Activated CD4-positive, alpha-beta T cell treated with anti-CD3 and anti-CD28 coated beads, Interleukin-10, Interleukin-2, amounts not matched to agents 100 ng/mL and 50 ng/mL, durations not matched to agents 16 hours and 8 hours (primary cell): ENCODE measurements at places on chromosomes 4 and X.

DNA sequence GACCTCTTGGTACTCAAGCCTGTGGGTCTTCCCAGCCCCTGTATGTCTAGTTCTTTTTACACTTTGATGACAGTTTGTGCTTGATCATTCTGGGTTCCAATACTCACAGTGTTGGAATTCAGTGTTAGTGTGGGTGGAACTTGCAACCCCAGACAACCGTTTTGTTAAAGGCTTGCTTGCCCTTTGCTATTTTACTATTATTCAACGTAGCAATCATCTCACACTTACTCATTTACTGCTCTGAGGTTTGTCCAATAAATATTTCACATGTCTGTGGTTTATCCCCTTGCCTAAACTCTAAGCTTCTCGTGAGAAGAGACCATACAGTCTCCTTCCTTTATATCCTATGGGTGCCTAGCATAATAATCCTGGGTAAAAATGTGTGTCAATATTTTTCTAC lies 15.3 kb downstream of the CCNG2 start:
- DNase-seq, result no peak

DNA sequence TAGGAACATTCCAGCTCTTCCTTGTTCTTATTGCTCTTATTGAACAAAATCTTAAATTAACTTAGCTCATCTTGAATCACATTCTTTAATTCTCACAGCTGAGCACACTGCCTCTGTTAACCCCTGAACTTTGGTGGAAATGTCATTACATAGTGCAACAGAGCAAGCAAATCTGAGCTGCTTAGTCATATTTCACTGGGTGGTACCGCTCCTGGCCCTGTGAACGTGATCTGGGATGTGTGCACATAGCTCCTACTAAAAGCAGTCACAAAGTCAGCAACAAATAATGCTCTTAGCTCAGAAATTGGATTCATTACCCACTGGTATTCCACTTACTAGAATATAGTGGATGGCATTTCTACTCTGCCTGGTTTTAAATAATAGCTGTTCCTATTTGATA lies 27.9 kb downstream of the ARHGEF6 start:
- no peak for DNase-seq

DNA sequence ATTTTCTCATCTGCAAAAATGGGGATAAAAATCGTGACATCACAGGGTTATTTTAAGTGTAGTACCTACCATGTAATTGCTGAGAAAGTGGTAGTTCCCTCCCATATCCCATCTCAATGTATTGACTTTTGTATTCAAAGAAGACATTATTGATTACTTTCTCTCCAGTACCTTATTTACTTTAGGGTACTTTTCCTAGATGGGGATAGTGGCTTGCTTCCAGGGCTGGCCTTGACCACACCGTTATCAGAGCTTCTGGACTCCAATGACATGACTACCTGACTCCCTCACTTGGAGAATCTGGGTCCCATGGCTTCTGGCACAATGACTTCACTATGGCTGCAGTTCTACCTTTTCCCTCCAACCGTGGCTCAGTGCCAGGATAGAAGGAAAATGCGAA lies 58.2 kb upstream of the EOLA2 start:
- no peak for DNase-seq

- DNase-seq, result no peak
Measured at GRCh38 chr4:47075919-47076318, 44.6 kb downstream of the GABRB1 start.

GRCh38 chrX:132983496-132983895 lies 25.1 kb upstream of the HS6ST2 start:
- DNase-seq, result no peak

- DNase-seq, result no peak
Measured at GRCh38 chrX:131040781-131041180, 17.4 kb upstream of the ARHGAP36 start.

GRCh38 chrX:101230636-101231035 lies 11.1 kb downstream of the DRP2 start:
- no peak for DNase-seq

DNA sequence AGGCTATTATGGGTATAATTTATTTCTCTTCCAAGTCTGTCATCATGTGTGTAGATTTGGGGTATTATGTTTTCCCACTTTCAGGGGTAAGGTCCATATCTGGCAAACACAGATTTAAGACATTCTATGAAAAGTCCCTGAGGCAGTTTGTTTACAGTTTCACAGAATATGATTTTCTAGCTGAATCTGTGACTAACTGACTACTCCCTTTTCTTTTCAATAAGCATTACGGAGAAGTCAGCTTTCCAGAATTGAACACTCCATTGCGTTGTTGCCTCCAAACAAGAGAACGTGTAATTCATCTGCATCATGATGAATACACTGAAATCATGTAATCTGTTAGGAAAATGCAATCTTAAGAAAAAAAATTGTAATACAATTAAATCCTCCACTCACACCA lies 226.7 kb upstream of the SFRP2 start:
- DNase-seq, result no peak

- DNase-seq, result peak; percentile 79
Measured at GRCh38 chrX:19840899-19841648, 46.3 kb downstream of the SH3KBP1 start.

- DNase-seq, result no peak
Measured at GRCh38 chr4:2721586-2721985, 34.5 kb downstream of the TNIP2 start.
